ENCODE measurements at places on chromosomes 12 and 14.

GRCh38 chr12:80582431-80582830 is 125.0 kb upstream of the MYF6 start:
- H3K4me3 ChIP-seq: no peak overlapping the region
- no peaks in the 10 kb centered on the region for H3K36me3 ChIP-seq
- H3K27ac ChIP-seq: no peak overlapping the region
- DNase-seq: no peak
- no peaks in the 10 kb centered on the region for H3K27me3 ChIP-seq
- H3K4me1 ChIP-seq: peaks cover 22% of the 10 kb centered on the region

GRCh38 chr12:79782172-79782900 is 91.6 kb upstream of the PAWR start:
- H3K27me3 ChIP-seq: no peaks in the 10 kb centered on the region
- peaks cover 10% of the 10 kb centered on the region for H3K4me1 ChIP-seq
- peaks cover 24% of the 10 kb centered on the region for H3K36me3 ChIP-seq
- peak overlapping the region; percentile 25 for H3K27ac ChIP-seq

GRCh38 chr12:67545298-67545697 is 103.2 kb upstream of the DYRK2 start:
- H3K4me1 ChIP-seq: no peaks in the 10 kb centered on the region
- no peaks in the 10 kb centered on the region for H3K36me3 ChIP-seq

DNA sequence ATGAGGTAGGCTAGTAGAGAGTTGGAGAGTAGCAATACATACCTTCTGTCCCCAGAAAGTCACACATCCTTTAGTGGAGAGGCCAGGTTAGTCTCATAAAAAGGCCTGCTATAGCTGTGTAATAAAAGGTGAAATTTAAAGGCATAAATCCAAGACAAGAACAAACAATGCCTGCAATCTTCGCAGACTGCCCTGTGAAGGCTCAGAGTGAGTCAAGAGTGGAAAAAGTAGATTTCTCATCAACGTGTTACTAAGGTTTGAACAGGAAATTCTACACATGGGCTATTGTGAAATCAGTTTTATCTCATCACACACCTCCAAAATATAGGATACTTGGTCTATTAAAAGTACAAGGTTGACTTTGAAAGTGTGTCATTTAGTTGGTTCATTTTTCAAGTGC is at the start of gene KLRC1:
TSS of gene KLRC1 (minus strand) at position 222 of the 400 bp plus-strand sequence. CDS start 2,221 bp downstream, outside the sequence.
- no peak within 1 kb of the TSS for H3K4me3 ChIP-seq
- no peaks in the 10 kb centered on the region for H3K4me1 ChIP-seq
- DNase-seq: no peak
- H3K36me3 ChIP-seq: no peaks in the 10 kb centered on the region

GRCh38 chr12:11836282-11837151 is 187.0 kb downstream of the ETV6 start:
- peaks cover 3% of the 10 kb centered on the region for H3K36me3 ChIP-seq
- DNase-seq: no peak
- no peaks in the 10 kb centered on the region for H3K27me3 ChIP-seq
- H3K27ac ChIP-seq: no peak overlapping the region
- no peak overlapping the region for H3K4me3 ChIP-seq
- peaks cover 24% of the 10 kb centered on the region for H3K4me1 ChIP-seq

GRCh38 chr12:25830456-25830855 is 128.0 kb upstream of the RASSF8 start:
- H3K36me3 ChIP-seq: no peaks in the 10 kb centered on the region
- no peak overlapping the region for H3K4me3 ChIP-seq

DNA sequence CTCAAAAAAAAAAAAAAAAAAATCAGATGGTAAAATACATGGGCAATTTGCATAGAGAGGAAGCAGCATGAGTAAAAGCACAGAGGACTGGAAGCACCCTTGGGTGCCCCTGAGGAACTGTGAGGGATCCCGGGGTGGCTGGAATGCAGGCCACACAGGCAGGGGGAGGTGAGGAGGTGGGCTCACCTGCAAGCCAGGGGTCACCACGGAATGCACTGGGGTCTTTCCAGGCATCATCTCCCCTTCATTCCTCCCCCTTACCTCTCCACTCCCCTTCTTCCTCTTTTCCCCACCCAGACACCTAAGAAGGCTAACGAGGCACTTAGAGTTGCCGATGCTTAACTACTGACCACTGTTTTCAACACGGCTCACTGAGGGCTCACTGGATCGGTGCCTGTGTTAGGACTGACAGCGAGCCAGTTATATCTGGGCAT is 14.4 kb upstream of the HIP1R start:
- no peak overlapping the region for H3K27ac ChIP-seq
- no peak for DNase-seq
- H3K36me3 ChIP-seq: no peaks in the 10 kb centered on the region
- H3K4me3 ChIP-seq: no peak overlapping the region
- no peaks in the 10 kb centered on the region for H3K27me3 ChIP-seq
- H3K4me1 ChIP-seq: no peaks in the 10 kb centered on the region

DNA sequence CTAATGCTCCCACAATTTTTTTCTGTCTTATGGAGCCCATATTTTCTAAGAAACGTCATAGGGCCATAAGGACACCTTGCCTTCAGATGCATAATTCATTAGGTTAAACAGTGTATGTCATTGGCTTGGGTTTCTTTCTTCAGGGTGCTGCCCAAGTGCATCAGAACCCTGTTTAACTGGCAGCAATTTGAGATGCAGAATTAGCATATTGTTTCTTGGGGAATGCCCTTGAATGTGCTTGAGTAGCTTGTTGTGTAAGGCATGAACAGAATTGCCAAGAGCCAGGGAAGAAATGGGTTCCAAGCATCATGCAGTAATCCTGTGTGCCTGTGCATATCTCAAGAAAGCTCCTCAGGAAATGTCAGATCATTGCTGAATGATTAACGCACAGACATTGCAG is 277.2 kb downstream of the SYT1 start:
- H3K36me3 ChIP-seq: no peaks in the 10 kb centered on the region
- no peak overlapping the region for H3K4me3 ChIP-seq
- H3K27ac ChIP-seq: no peak overlapping the region
- H3K27me3 ChIP-seq: no peaks in the 10 kb centered on the region
- no peaks in the 10 kb centered on the region for H3K4me1 ChIP-seq

DNA sequence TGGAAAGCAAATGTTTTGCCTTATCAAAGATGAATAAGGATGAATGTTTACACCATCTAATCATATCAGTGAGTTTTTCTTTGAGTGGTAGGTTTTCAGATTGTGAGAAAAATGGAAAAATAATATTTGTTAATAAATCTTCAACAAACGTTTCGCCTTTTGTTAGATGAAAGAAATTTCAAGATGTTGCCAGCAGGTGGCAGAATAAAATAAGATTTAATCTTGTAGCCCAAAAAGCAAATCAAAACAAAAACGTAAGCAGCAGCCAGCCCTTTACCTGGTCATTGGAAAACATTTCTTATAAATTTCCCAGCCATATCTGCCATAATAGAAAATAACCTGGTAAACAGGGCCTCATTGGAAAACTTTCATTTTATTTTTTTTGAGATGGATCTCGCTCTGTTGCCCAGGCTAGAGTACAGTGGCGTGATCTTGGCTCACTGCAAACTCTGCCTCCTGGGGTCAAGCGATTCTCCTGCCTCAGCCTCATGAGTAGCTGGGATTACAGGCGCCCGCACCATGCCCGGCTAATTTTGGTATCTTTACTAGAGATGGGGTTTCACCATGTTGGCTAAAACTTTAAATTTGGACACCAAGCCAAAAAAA is 15.4 kb upstream of the TMEM120B start:
- DNase-seq: no peak
- no peaks in the 10 kb centered on the region for H3K36me3 ChIP-seq
- peaks cover 2% of the 10 kb centered on the region for H3K27me3 ChIP-seq
- no peaks in the 10 kb centered on the region for H3K4me1 ChIP-seq

- H3K27me3 ChIP-seq: peaks cover 10% of the 10 kb centered on the region
- H3K4me1 ChIP-seq: no peaks in the 10 kb centered on the region
- no peak overlapping the region for H3K27ac ChIP-seq
- no peaks in the 10 kb centered on the region for H3K36me3 ChIP-seq
- no peak overlapping the region for H3K4me3 ChIP-seq
- no peak for DNase-seq
Measured at GRCh38 chr14:104382361-104383087, 197.0 kb upstream of the C14orf180 start.

- DNase-seq: peak; percentile 61
- no peak within 1 kb of the TSS for H3K27ac ChIP-seq
- peak within 1 kb of the TSS; percentile 64 for H3K4me3 ChIP-seq
- peaks cover 20% of the 10 kb centered on the region for H3K4me1 ChIP-seq
- no peaks in the 10 kb centered on the region for H3K27me3 ChIP-seq
- no peaks in the 10 kb centered on the region for H3K36me3 ChIP-seq
Measured at GRCh38 chr14:105314287-105315200, at the start of gene PACS2. Gene PACS2 (plus strand): TSS chr14:105314748. CDS start chr14:105314919, 171 bp downstream.

GRCh38 chr12:115408642-115409041 is 724.7 kb upstream of the TBX3 start:
- H3K4me3 ChIP-seq: no peak overlapping the region
- H3K4me1 ChIP-seq: peaks cover 11% of the 10 kb centered on the region
- no peak for DNase-seq
- H3K36me3 ChIP-seq: no peaks in the 10 kb centered on the region
- H3K27ac ChIP-seq: no peak overlapping the region
- H3K27me3 ChIP-seq: no peaks in the 10 kb centered on the region

Measured in astrocyte (in vitro differentiated cells and primary cell).